ENCODE measurements at places on chromosomes 3 and 15.

- no peak for DNase-seq
Measured at GRCh38 chr3:185175370-185175987, 22.6 kb upstream of the C3orf70 start.

DNA sequence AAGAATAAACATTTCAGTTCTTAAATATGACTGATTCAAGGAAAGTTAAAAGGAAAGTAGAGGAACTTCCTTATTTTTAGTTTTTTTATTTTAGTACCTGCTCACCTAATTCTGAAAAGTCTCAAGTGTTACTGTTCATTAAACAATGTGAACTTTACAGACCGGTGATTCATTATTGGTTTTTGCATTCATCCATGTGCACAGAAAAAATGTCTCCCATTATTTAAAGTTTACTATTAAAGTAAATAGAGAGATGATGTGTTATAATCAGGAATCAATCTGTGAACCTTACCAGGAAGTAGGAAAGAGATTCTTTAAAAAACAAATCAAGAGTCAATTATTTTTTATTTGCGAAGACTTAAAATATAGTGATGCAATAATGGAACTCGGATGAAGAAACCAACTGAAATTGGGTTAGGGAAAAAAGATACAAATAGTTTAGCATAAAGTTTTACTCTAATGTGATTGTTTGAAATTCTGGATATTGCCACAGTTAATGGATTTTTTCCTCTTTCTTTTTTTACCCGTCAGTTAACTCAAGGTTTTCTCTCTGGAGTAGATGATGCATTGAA is 119.4 kb upstream of the SAMMSON start:
- no peak for DNase-seq

DNA sequence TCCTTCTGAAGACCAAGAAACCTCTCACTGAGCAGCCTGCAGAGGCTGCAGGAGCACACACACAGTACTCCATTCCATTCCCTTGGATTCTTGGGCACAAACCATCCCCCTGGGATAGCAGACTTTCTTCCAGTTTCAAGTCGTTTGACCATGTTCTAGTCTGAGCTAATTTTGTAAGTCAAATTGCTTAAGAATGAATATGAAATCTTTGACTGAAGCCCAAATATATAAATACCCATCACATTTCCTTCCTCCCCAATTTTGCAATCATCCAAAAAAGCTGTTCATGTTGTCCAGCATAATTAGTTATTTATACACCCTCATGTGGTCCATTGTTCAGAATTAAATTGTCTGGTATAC is 231.2 kb upstream of the TPRG1 start:
- no peak for DNase-seq

GRCh38 chr3:61594964-61595285 is 33.6 kb downstream of the PTPRG start:
- DNase-seq = no peak
